ENCODE measurements at places on chromosomes 1 and 21.

DNA sequence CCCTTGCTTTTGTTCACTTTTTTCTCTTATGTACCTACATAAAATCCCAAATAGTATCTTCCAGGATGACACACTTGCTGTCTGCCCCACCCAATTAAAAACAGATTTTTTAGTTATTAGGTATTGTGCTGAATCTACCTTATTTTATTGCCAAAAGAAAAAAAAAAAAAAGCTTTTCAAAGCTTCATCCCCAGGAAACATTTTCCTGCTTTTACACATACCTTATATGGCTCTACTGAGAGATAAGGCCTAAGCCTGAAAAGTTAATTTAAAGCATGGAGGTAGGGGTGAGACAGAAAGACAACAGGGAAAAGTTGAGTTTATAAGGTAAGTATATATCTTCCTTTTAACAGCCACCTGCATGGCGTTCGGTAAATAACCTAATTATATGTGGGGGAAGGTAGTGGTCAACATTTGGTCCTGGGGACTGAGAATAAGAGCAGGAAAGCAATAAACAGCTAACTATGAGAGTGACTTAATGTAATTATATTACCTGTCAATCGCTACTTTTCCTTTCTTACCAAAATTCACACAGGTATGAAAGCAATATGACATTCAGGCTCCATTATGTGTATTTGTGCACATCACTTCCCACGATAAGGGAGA is 54.6 kb upstream of the BOLA1 start:
- DNase-seq, result no peak
- H3K27ac ChIP-seq, result peak overlapping the region; percentile 37
- H3K4me3 ChIP-seq, result peak overlapping the region; percentile 11
- H3K27me3 ChIP-seq, result no peaks in the 10 kb centered on the region
- no peaks in the 10 kb centered on the region for H3K36me3 ChIP-seq

DNA sequence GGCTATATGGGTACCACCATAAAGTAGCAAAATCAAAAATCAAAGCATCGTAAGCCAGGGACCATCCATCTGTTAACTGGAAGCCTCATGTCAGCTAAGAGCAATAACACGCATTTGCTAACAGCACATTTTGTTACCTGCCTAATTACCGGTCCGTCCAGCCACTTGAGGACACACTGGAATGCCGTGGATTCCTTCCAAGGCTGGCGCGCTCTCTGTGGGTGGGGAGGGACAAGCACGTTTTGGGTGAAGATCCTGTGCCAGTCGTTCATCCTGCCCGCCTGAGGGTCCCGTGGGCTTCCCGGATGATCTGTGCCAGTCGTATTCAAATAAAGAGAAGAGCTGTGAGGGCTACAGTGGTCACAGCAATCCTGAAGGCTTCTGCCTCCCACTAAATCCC is 6.2 kb downstream of the NPHP4 start:
- no peak overlapping the region for H3K4me3 ChIP-seq
- peaks cover 12% of the 10 kb centered on the region for H3K4me1 ChIP-seq
- no peaks in the 10 kb centered on the region for H3K36me3 ChIP-seq
- DNase-seq, result no peak
- no peak overlapping the region for H3K27ac ChIP-seq

DNA sequence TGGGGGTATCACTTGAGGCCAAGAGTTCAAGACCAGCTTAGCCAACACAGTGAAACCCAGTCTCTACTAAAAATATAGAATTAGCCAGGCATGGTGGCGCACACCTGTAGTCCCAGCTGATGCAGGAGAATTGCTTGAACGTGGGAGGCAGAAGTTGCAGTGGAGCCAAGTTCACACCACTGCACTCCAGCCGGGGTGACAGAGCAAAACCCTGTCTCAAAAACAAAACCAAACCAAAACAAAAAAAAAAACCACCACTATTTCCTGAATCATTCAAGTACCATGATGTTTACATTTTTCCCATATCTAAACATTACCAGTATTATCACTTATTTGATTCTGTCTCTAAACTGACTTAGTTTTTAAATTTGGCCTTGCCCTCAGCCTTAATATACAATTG is 29.5 kb downstream of the TUT4 start:
- peaks cover 6% of the 10 kb centered on the region for H3K36me3 ChIP-seq
- no peaks in the 10 kb centered on the region for H3K4me1 ChIP-seq
- H3K27ac ChIP-seq, result no peak overlapping the region
- peak; percentile 31 for DNase-seq
- H3K27me3 ChIP-seq, result no peaks in the 10 kb centered on the region
- no peak overlapping the region for H3K4me3 ChIP-seq

- DNase-seq, result no peak
- peaks cover 6% of the 10 kb centered on the region for H3K4me1 ChIP-seq
- H3K4me3 ChIP-seq, result peak overlapping the region; percentile 85
Measured at GRCh38 chr1:185046668-185047067, 1.3 kb downstream of the RNF2 start.

DNA sequence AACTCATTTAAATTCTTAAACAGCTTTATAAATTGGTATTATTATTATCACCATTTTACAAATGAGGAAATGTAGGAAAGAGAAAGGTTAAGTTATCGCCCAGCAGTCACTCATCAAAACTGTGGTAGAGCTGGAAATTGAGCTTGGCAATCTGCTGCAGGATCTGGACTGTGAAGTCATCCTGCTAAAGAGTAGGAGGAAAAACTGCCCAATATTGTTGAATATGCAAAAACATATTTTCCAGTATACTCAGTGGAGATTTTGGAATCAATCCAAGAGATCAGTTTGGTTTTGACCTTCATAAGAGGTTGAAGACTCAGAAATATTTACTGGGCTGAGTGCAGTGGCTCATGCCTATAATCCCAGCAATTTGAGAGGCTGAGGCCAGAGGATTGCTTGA is 16.9 kb upstream of the RC3H1 start:
- DNase-seq, result no peak
- H3K27me3 ChIP-seq, result no peaks in the 10 kb centered on the region
- no peak overlapping the region for H3K27ac ChIP-seq

DNA sequence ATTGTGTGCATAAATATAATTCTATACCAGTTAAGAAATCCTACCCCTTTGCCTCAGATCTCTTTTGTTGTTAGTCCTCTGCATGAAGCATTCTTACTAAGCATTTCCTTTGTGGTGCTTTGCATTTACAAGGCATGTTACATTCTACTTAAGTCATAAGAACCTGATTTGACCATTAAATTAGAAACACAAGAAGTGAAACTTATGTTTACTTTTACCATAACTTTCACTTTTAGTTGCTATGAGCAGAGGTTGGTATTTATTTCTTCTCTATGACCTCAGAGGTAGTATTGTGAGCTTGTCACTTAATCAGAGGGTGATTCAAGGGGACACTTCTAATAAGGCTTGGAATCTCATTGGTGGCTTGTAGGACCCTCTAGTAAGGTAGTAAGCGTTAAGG is 9.0 kb downstream of the FAM20B start:
- peaks cover 26% of the 10 kb centered on the region for H3K4me1 ChIP-seq
- peak; percentile 48 for DNase-seq
- H3K4me3 ChIP-seq, result no peak overlapping the region
- H3K27ac ChIP-seq, result no peak overlapping the region

- DNase-seq, result peak; percentile 71
- no peaks in the 10 kb centered on the region for H3K27me3 ChIP-seq
- no peak overlapping the region for H3K4me3 ChIP-seq
Measured at GRCh38 chr1:180261524-180262155, 31.6 kb downstream of the LHX4 start.

DNA sequence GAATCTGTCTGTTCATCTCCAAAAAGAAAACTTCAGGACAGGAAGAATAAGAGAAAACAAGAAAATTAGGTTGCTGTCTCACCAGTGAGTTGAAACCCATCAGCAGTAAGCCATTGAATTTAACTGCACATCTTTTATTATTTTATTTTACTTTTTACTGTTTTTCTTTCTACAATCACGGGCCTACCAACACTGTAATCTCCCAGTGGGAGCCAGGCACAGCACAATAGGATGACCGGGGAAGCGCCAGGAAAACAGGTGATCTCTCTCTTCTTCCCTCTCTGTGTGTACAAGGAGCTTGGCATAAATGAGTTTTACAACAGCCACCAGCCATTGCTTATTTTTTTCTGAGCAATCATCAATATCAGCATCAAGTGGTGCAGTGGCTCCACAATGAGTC is 113.1 kb upstream of the ESRRG start:
- DNase-seq, result no peak
- no peaks in the 10 kb centered on the region for H3K4me1 ChIP-seq
- H3K27me3 ChIP-seq, result no peaks in the 10 kb centered on the region
- no peak overlapping the region for H3K27ac ChIP-seq
- no peak overlapping the region for H3K4me3 ChIP-seq
- H3K36me3 ChIP-seq, result no peaks in the 10 kb centered on the region

DNA sequence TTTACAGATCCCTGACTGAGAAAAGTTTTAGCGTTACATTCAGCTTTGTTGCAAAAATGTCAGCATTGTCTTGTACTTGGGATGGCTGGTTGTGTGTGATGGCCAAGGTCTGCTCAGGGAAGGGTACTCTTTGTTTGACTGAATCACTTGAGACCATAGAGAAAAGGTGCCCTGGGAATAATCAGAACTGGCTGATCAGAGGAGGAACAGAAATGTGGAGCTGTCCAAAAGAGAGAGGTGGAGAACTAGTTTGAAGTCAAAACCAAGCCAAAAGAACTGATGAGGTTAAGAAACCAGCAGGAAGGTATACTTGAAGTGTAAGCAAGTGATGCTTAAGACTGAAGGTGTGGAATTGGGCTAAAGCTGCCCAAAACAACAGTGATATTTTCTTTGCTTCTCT is 107.6 kb upstream of the LYPLAL1 start:
- no peak for DNase-seq
- H3K27me3 ChIP-seq, result no peaks in the 10 kb centered on the region
- peaks cover 6% of the 10 kb centered on the region for H3K4me1 ChIP-seq
- H3K4me3 ChIP-seq, result no peak overlapping the region
- H3K36me3 ChIP-seq, result no peaks in the 10 kb centered on the region
- H3K27ac ChIP-seq, result peak overlapping the region; percentile 28

DNA sequence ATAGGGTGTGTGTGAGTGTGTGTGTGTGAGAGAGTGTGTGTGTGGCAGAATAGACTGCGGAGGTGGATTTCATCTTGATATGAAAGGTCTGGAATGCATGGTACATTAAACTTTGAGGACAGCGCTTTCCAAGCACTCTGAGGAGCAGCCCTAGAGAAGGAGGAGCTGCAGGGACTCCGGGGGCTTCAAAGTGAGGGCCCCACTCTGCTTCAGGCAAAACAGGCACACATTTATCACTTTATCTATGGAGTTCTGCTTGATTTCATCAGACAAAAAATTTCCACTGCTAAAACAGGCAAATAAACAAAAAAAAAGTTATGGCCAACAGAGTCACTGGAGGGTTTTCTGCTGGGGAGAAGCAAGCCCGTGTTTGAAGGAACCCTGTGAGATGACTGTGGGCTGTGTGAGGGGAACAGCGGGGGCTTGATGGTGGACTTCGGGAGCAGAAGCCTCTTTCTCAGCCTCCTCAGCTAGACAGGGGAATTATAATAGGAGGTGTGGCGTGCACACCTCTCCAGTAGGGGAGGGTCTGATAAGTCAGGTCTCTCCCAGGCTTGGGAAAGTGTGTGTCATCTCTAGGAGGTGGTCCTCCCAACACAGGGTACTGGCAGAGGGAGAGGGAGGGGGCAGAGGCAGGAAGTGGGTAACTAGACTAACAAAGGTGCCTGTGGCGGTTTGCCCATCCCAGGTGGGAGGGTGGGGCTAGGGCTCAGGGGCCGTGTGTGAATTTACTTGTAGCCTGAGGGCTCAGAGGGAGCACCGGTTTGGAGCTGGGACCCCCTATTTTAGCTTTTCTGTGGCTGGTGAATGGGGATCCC is 18.3 kb upstream of the HDAC1 start:
- DNase-seq, result no peak
- no peaks in the 10 kb centered on the region for H3K4me1 ChIP-seq
- no peaks in the 10 kb centered on the region for H3K36me3 ChIP-seq
- H3K27me3 ChIP-seq, result peaks cover 32% of the 10 kb centered on the region
- H3K27ac ChIP-seq, result no peak overlapping the region

- no peaks in the 10 kb centered on the region for H3K36me3 ChIP-seq
- H3K4me3 ChIP-seq, result peak overlapping the region; percentile 92
- peak overlapping the region; percentile 88 for H3K27ac ChIP-seq
- no peak for DNase-seq
- no peaks in the 10 kb centered on the region for H3K27me3 ChIP-seq
- H3K4me1 ChIP-seq, result peaks cover 15% of the 10 kb centered on the region
Measured at GRCh38 chr1:230067871-230068620, 1.0 kb downstream of the GALNT2 start.

- H3K27me3 ChIP-seq, result peaks cover 47% of the 10 kb centered on the region
- H3K36me3 ChIP-seq, result no peaks in the 10 kb centered on the region
- no peak overlapping the region for H3K4me3 ChIP-seq
- no peak for DNase-seq
- H3K27ac ChIP-seq, result no peak overlapping the region
- peaks cover 14% of the 10 kb centered on the region for H3K4me1 ChIP-seq
Measured at GRCh38 chr1:6414881-6415626, 4.7 kb downstream of the HES2 start.

DNA sequence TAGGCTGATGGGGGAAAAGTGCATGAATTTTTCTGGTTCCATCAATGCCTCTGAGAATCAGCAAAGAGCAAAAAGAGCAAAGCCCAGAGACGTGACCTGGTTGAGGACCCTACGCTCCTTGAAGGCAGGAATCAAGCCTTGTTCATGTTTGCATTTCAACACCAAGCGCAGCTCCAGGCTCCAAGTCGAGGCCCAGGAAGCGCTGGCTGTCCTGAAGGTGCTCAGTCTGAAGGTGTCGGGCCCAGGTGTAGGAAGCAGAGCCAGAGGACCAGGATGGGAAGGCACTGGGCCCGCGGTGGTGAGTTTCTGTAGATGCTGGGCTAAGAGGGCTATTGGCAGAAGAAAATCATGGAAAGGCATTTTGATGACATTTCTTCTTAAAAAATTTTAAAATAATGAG is 25.6 kb upstream of the KCNE2 start:
- H3K4me1 ChIP-seq, result peaks cover 32% of the 10 kb centered on the region
- H3K36me3 ChIP-seq, result no peaks in the 10 kb centered on the region
- H3K4me3 ChIP-seq, result no peak overlapping the region
- peaks cover 3% of the 10 kb centered on the region for H3K27me3 ChIP-seq

DNA sequence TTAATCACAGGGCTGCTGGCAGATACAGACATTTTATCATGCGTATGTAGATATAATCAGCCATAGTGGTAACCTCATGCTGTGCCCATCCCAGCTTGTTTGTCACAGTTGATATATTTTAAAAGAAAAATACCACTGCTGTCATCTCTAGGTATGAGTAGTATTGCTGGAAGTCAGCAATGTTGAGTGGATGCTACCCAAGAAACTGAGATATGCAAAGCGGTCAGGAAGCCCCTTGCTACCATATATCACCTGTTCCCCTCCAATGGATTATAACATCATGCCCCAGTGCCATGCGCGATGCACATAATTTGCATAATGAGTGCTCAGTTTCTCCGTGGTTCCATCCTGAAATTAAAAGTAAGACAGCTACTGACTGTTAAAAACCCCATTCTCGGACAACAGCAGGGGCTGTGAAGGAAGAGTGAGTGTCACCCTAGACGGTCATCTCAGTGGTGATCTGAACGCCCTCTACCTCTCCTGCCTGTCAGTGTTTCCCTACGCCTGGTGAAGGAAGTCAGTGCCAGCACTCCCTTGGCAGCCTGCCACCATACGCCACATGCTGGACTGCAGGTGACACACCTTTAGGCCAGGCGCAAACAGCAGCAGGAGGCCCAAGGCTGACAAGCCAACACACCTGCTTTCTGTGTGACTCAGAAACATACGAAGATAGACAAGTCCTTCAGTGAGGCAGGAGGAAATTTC is 2.7 kb downstream of the IL10RB start:
- no peak for DNase-seq
- H3K4me3 ChIP-seq, result no peak overlapping the region
- peaks cover 4% of the 10 kb centered on the region for H3K36me3 ChIP-seq
- peaks cover 10% of the 10 kb centered on the region for H3K4me1 ChIP-seq
- no peak overlapping the region for H3K27ac ChIP-seq
